ENCODE measurements at places on chromosomes 6 and 20.

GRCh38 chr6:87875781-87876180 lies 171.9 kb upstream of the SPACA1 start:
- no peak for DNase-seq

GRCh38 chr20:31485450-31486339 lies 10.6 kb downstream of the REM1 start:
- DNase-seq, result no peak

- no peak for DNase-seq
Measured at GRCh38 chr6:44123544-44123943, 3.7 kb downstream of the MRPL14 start.

DNA sequence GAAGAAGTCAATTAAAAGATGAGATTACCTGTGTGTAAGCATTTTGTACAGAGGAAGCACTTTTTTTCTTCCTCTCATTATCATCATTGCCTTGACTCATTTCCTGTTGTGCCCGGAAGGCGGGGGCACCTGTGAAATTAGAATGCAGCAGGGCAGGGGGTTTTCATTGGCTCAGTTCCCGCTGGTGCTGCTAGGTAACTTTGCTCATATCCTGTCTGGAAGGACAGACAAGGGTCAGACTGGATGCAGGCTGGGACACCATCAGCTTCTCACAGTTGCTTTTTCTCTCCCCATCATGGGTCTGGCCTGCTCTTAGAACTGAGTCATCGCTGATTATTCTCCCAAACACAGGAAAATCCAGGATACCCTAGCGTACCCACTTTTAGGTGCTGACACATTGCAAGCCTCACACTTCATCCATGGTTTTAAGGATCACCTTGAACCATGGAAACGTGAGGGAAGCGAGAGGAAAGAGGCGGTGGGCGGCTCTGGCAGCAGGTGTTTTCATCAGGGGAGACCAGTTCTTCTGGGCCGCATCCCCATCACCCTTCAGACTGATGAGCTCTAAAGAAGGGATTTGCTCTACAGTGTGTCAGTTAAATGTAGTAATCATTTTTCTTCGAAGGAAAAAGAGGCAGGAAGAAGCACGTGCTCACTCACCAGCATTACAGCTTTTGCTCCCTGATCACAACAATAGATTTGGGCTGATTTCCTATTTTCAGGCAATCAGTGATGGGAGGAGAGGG lies 195.7 kb upstream of the SASH1 start:
- DNase-seq, result no peak

GRCh38 chr6:10446548-10446947 lies 31.7 kb upstream of the TFAP2A start:
- DNase-seq, result no peak

All from D341Med (cell line).